ENCODE measurements at places on chromosomes 16 and 17.

DNA sequence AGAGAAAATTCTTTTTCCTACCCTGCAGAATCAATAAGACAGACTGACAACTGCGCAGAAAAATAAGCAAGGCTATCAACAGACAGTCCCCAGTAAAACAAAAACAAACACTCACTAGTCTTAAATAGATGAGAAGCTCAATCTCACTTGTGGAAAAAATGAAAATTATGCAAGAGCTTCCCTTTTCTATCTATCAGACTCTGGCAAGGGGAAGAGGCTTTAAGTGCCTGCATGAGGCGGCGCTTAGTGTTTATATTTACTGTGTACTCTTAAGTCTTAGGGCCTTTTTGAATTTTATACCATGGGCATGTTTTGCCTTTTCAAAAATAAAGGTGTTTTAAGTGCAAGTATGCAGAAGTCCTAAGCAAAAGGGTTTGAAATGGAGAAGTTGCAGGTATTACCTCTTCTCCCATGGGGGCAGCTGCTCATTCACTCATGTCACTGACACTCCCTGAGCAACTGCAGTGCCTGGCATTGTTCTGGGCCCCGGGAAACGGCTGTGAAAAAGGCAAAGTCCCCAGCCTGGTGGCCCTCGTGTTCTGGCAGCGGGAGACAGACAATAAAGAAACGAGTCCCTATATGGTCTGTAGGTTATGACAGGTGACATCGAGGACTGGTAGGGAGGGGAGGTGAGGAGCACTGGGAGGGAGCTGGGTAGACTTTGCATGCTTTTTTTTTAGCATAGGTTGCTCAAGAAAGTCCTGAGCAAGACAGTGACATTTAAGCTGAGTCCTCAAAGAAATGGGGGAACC lies 35.2 kb downstream of the HSBP1 start:
- DNase-seq: no peak

- no peak for DNase-seq
These were observed 5.2 kb downstream of the PKD1L3 start for GRCh38 chr16:71995038-71995437.

- no peak for DNase-seq
These were observed 26.1 kb downstream of the RCVRN start for GRCh38 chr17:9878786-9879525.

- DNase-seq: no peak
These were observed 16.4 kb upstream of the HERPUD1 start for GRCh38 chr16:56915336-56916119.

DNA sequence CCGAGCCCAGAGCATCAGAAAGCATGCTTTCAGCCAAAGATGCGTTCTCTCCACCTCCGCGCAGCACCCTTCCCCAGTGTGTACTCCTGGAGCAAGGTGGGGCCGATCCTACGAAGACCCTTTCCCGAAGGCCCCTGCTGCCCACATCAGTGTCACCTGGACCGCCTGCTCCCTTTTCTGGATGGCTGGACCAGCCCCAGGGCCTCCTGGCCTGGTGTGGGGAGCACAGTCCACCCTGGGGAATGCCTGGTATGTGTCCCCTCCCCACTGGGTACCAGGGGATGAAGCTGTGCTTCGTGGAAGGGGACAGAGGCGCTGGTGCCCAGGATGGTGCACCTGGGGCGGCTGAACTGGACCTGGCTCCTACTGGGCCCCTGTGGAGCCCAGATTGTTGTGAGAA lies 173.8 kb downstream of the SEC14L1 start:
- DNase-seq: peak; percentile 2

GRCh38 chr17:45221081-45222013 lies at the start of gene FMNL1:
Gene FMNL1, plus strand, starts transcription at chr17:45221885. Its CDS starts 240 bp downstream, at chr17:45222125.
- DNase-seq: peak; percentile 73

DNA sequence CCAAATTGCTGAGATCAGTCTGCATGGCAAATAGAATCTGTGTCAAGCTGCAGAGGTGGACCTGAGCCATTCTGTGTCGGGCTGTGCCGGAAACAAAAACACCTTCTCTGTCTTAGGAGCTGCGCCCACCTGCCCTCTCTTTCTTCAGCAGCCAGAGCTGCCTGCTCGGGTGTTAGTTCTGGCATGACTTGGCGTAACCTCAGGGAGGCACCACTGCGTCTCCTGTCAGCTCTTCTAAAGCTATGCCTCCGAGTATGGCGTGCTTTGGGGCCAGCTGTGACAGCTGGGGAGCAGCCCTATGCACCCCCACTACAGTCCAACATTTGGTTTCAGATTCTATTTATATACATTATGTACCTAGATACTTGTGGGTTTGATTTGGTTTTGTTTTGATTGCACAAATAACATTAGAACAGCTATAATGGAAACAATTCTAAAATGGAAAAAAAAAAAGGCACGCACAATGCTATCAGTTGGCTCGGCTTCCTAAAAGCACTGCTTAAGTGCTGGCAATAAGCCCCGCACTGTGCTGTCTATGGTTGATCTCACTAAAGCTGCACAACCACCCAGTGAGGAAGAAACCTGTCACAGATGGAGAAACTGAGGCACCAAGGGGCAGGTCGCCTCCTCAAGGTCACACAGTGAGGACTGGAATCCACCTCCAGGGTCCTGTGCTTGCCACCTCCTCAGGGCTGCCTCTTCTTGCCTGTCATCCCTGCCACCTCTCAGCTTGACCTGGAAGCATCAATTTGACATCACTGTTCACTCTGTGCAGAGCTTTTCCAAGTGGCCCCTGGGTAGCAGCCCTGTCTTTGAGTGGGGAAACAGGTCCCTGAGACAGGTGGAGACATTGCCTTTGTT lies 18.7 kb upstream of the ADGRG1 start:
- peak; percentile 79 for DNase-seq

DNA sequence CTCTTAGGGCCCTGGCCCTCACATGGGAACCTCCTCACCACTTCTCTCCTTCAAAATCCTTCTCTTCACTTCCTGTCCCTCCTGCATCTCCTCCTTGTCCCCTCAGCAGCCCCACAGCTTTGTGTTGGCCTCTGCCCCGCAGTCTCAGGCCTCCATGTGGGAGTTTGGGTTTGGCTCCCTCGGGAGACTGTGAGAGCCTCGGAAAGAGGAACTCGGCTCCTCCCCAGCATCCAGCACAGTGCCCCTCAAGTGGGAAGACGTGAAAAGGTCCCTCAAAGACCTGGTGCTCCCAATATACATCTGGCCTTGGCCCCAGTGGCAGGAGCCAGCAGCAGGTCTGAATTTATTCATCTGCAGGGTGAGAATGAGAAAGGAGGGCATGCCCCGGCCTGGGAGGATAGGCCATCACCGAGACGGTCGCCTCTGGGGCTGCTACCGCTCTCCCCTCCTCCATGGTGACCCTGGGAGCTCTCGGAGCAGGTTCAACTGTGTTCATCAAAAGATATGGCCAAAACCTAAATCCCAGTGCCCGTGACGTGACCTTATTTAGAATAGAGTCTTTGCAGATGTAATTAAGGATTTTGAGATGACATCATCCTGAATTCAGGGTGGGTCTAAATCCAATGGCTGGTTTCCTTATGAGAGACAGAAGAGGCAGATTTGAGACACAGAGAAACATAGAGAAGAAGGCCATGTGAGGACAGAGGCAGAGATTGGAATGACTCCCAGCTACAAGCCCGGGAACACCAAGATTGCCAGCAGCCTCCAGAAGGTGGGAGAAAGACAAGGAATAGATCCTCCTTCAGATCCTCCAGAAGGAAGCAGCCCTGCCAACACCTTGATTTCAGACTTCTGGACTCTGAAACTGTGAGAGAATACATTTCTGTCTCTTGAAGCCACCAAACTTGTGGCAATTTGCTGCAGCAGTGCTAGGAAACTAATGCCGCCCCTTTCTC lies 135.1 kb downstream of the MRM1 start:
- no peak for DNase-seq

DNA sequence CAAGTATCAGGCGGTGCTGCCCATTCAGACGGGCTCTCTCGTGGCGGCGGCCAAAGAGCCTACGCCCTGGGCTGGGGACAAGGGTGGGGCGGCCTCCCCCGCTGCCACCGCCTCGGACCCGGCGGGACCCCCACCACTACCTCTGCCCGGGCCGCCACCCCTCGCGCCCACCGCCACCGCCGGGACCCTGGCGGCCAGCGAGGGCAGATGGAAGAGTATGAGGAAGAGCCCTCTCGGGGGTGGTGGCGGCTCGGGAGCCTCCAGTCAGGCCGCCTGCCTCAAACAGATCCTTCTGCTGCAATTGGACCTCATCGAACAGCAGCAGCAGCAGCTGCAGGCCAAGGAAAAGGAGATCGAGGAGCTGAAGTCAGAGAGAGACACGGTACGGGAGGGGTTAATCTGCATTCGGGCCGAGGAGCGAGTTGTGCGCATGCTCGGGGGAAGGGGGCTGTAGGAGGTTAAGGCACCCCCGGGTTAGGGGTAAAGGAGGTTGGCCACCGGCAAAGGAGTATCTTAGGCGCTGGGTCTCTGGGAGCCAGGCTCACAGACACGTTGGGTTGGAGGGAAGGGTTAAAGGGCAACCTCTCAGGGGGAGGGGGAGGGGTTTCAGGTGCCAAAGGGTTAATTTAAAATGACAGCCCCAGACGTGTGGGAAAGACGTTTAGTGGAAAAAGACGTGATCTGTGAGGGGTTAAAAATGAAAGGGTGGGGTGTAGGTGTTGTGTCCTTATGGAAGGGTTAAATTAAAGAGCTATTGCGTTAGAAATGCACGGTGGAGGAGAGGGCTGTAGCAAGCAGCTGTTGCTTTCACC lies 1.4 kb downstream of the MSL1 start:
- no peak for DNase-seq

- DNase-seq: no peak
These were observed 5.6 kb downstream of the TP53I13 start for GRCh38 chr17:29573871-29574731.

GRCh38 chr17:36926226-36926625 lies 11.0 kb upstream of the LHX1 start:
- DNase-seq: no peak

GRCh38 chr16:89607937-89608740 lies 5.3 kb upstream of the DPEP1 start:
- DNase-seq: no peak
